ENCODE measurements at places on chromosomes 5 and 9. TPM values are rescaled to one million over a fixed set of nuclear protein-coding genes. Genes with fewer than 3 reads are reported as not detected.

PCDHGA6 gene
- total RNA-seq, result 0.15 TPM

SPINK7 gene
- not detected for total RNA-seq

ITK gene
- 162 TPM for total RNA-seq

ITGA2 gene
- total RNA-seq, result 2.7 TPM

C9 gene
- not detected for total RNA-seq

CCL19 gene
- not detected for total RNA-seq

GPR150 gene
- 0.18 TPM for total RNA-seq

PRRT1B gene
- total RNA-seq, result not detected

SOHLH1 gene
- total RNA-seq, result not detected

PRKACG gene
- not detected for total RNA-seq

C5orf46 gene
- total RNA-seq, result not detected

BTNL3 gene
- not detected for total RNA-seq

IFNK gene
- total RNA-seq, result not detected

GRCh38 chr5:109921735-109922380, 232.1 kb downstream of the MAN2A1 start:
- H3K27me3 ChIP-seq, result no peaks in the 10 kb centered on the region
- peaks cover 42% of the 10 kb centered on the region for H3K4me1 ChIP-seq
- no peaks in the 10 kb centered on the region for H3K36me3 ChIP-seq
- peak; percentile 86 for DNase-seq
- no peak overlapping the region for H3K27ac ChIP-seq

GRCh38 chr5:73189871-73190376, 16.9 kb downstream of the TMEM174 start:
- H3K4me1 ChIP-seq, result no peaks in the 10 kb centered on the region
- H3K27me3 ChIP-seq, result no peaks in the 10 kb centered on the region
- H3K27ac ChIP-seq, result no peak overlapping the region
- no peak overlapping the region for H3K4me3 ChIP-seq

DNA sequence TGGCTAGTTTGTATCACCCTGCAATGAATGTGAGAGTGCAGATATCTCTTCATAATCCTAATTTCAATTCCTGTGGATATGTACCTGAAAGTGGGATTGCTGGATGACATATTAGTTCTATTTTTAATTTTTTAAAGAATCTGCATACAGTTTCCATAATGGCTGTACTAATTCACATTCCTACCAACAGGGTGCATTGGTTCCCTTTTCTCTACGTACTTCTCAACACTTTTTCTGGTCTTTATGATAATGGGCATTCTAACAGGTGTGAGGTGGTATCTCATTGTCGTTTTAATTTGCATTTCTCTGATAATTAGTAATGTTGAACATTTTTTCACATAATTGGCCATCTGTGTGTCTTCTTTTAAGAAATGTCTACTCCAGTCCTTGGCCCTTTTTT, 927.5 kb downstream of the DTWD2 start:
- DNase-seq, result no peak
- H3K27me3 ChIP-seq, result no peaks in the 10 kb centered on the region
- no peaks in the 10 kb centered on the region for H3K36me3 ChIP-seq
- H3K27ac ChIP-seq, result no peak overlapping the region

GRCh38 chr5:143588933-143589662, 185.6 kb upstream of the NR3C1 start:
- no peak overlapping the region for H3K27ac ChIP-seq
- H3K27me3 ChIP-seq, result no peaks in the 10 kb centered on the region
- DNase-seq, result no peak
- no peak overlapping the region for H3K4me3 ChIP-seq

- H3K4me1 ChIP-seq, result no peaks in the 10 kb centered on the region
- no peak overlapping the region for H3K4me3 ChIP-seq
- no peak for DNase-seq
- no peaks in the 10 kb centered on the region for H3K36me3 ChIP-seq
Measured at GRCh38 chr5:136909906-136910305, 544.6 kb upstream of the TRPC7 start.

DNA sequence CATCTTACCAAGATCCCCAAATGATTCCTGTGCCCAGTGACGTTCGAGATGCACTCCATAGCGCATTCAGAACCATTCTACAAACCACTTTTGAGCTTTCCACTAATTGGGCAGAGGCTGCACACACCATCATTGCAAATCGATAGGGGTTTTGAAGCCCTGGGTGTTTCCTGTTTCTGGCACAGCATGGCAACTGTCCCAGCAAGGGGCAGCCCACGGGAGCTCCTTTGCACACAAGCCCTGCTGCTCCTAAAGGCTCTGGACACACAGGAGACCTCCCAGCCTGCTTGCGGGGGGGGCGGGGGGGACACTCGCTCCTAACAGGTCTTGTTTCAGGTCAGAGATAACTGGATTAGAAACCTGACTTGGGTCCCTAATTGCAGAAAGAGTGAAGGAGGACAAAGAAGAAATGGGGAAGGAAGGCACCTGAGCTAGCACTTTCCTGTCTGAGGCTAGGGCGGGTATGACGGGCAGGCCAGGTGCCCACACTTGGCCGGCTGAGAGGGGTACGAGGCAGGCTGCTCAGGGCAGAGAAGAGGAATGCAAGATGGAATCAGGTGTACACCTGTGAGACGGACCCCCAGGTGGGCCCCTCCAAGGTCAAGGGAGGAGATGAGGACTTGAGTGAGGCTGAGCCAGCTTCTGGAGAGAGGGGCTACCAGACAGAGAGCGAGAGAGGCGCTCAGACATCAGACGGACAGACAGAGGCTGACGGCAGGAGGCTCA, 820 bp downstream of the FBP1 start:
- peak overlapping the region; percentile 64 for H3K4me3 ChIP-seq
- no peak overlapping the region for H3K27ac ChIP-seq
- H3K36me3 ChIP-seq, result no peaks in the 10 kb centered on the region
- peaks cover 12% of the 10 kb centered on the region for H3K4me1 ChIP-seq
- DNase-seq, result no peak
- H3K27me3 ChIP-seq, result no peaks in the 10 kb centered on the region

DNA sequence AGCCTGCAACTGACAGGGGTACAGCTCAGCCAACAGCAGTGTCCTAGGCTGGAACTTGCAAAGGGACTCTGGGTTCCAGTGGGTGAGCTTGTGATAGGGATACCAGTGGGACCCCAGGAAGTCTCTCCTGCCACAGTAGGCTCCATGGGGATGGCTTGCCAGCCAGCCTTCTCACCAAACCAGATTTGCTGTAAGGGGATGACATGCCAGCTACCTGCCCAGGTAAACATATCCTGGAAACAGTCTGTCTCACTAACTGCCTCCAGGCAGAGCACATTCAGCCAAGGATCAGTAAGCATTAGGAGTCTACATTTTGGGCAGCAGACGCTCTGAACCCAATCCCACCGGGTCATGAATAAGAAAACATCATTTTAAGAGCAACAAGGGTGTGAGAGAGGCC, 49.9 kb downstream of the SIL1 start:
- no peaks in the 10 kb centered on the region for H3K27me3 ChIP-seq
- no peak overlapping the region for H3K4me3 ChIP-seq
- no peaks in the 10 kb centered on the region for H3K36me3 ChIP-seq
- no peak for DNase-seq

- no peak overlapping the region for H3K4me3 ChIP-seq
- no peak overlapping the region for H3K27ac ChIP-seq
- no peak for DNase-seq
- no peaks in the 10 kb centered on the region for H3K36me3 ChIP-seq
Measured at GRCh38 chr9:20854444-20854843, 170.4 kb downstream of the FOCAD start.

- H3K4me3 ChIP-seq, result no peak overlapping the region
- H3K27me3 ChIP-seq, result no peaks in the 10 kb centered on the region
- H3K27ac ChIP-seq, result no peak overlapping the region
Measured at GRCh38 chr9:94627287-94627686, 12.0 kb downstream of the FBP1 start.

- no peaks in the 10 kb centered on the region for H3K27me3 ChIP-seq
- no peaks in the 10 kb centered on the region for H3K36me3 ChIP-seq
- H3K4me3 ChIP-seq, result no peak overlapping the region
- H3K27ac ChIP-seq, result no peak overlapping the region
- DNase-seq, result no peak
Measured at GRCh38 chr5:98363157-98363556, 410.3 kb upstream of the RGMB start.

DNA sequence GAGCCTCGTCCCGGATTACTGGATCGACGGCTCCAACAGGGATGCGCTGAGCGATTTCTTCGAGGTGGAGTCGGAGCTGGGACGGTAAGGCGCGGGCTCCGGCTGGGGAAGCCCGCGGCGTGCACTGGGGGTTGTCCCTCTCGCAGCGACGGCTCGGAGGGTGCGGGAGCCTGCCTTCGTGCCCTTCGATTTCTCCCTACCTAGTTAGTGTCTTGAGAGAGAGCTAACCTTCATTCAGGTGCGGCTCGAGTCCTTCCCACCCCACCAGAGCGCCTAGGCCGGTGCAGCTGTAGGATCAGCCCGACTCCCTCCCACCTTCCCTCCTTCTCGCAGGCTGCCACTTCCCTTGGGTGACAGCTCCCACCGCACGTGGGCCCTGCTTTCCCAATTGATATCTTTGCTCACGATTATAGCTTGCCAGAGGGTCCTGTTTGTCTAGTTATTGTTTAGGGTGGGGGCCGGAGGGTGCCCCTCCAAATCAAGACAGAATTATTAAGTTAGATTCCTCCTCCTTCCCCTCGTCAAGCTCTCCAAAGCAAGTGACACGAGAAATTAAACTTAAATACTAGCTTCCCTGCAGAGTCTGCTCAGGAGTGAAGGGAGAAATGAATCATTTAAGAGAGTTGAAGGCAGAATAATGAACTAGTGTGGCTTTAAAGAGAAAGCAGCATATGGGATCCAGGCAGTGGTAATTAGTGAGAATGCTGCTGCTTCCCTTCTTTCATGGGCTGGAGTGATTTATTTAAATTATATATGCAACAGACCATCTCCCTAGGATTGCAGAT, 569 bp downstream of the CAMK4 start:
- H3K4me1 ChIP-seq, result peaks cover 27% of the 10 kb centered on the region
- no peaks in the 10 kb centered on the region for H3K36me3 ChIP-seq
- DNase-seq, result no peak

DNA sequence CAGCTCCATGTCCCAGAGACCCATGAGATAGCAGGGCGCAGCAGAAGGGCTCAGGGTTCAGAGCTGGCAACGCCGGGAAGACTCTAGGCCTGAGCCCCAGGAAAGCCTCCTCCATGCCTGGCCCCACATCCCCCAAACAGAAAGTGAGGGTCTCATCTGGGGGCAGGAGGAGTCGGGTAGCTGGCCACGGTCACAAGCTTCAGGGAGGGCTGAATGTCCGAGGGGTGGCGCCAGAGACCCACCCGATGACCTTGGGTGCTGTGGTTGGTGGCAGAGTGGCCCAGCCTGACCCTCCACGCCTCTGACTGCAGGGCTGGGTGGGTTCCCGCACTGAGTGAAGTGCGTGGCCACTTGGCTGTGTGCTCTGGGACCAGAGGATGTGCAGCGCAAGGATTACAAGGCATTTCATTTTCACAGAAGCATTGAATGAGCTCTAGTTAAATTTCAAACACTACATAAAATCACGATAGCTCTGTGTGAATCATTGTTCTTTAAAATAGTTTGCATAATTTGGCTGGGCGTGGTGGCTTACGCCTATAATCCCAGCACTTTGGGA, 3.0 kb downstream of the C8G start:
- no peak for DNase-seq
- peaks cover 17% of the 10 kb centered on the region for H3K4me1 ChIP-seq
- no peak overlapping the region for H3K27ac ChIP-seq
- no peaks in the 10 kb centered on the region for H3K27me3 ChIP-seq
- no peaks in the 10 kb centered on the region for H3K36me3 ChIP-seq

DNA sequence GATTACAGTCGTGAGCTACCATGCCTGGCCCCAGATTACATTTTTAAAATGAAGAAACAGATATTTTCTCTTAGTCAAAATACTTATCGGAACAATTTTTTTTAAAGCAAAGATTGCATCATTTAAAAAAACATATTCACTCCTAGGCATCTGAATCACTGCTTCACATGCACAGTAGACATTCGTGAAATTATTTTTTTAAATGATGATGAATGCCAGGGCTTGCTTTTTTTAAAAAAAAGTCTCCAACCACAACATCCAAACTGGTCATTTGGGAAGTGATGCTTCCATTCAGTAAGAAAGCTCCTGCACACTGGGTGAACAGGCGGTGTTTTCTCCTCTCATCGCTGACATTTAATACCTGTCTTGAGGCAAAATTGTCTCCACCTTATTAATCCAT, 223.0 kb upstream of the DMRT1 start:
- H3K27me3 ChIP-seq, result no peaks in the 10 kb centered on the region
- DNase-seq, result no peak
- no peak overlapping the region for H3K4me3 ChIP-seq
- no peaks in the 10 kb centered on the region for H3K36me3 ChIP-seq
- H3K4me1 ChIP-seq, result no peaks in the 10 kb centered on the region
- H3K27ac ChIP-seq, result no peak overlapping the region

- no peaks in the 10 kb centered on the region for H3K4me1 ChIP-seq
- H3K36me3 ChIP-seq, result no peaks in the 10 kb centered on the region
- H3K4me3 ChIP-seq, result no peak overlapping the region
- H3K27me3 ChIP-seq, result no peaks in the 10 kb centered on the region
- no peak overlapping the region for H3K27ac ChIP-seq
Measured at GRCh38 chr5:77743181-77743580, 33.0 kb downstream of the TBCA start.

DNA sequence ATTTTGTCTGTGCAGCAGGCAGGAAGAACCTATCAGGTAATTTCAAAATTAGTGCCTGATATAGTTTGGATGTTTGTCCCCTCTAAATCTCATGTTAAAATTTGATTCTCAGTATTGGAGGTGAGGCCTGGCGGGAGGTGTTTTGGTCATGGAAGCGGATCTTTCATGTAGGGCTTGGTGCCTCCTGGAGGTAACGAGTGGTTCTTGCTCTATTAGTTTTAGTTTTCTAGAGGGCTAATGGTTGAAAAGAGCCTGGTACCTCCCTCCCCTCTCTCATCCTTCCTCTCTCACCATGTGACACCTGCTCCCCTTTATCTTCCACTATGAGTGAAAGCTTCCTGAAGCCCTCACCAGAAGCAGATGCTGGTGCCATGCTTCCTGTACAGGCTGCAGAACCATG, 106.3 kb downstream of the DRD1 start:
- no peaks in the 10 kb centered on the region for H3K36me3 ChIP-seq
- no peak overlapping the region for H3K4me3 ChIP-seq
- H3K4me1 ChIP-seq, result no peaks in the 10 kb centered on the region
- DNase-seq, result no peak
- no peaks in the 10 kb centered on the region for H3K27me3 ChIP-seq
- H3K27ac ChIP-seq, result no peak overlapping the region

GRCh38 chr5:99037668-99038067, 108.9 kb upstream of the CHD1 start:
- peak; percentile 76 for DNase-seq
- no peaks in the 10 kb centered on the region for H3K27me3 ChIP-seq
- H3K27ac ChIP-seq, result no peak overlapping the region
- peaks cover 27% of the 10 kb centered on the region for H3K4me1 ChIP-seq
- H3K4me3 ChIP-seq, result peak overlapping the region; percentile 25
- H3K36me3 ChIP-seq, result no peaks in the 10 kb centered on the region

GRCh38 chr9:68541568-68541967, 885 bp upstream of the TMEM252 start:
- H3K27ac ChIP-seq, result no peak overlapping the region
- no peaks in the 10 kb centered on the region for H3K36me3 ChIP-seq
- no peak overlapping the region for H3K4me3 ChIP-seq
- no peaks in the 10 kb centered on the region for H3K27me3 ChIP-seq

- no peaks in the 10 kb centered on the region for H3K36me3 ChIP-seq
- H3K27me3 ChIP-seq, result no peaks in the 10 kb centered on the region
- no peak for DNase-seq
- H3K4me1 ChIP-seq, result no peaks in the 10 kb centered on the region
- H3K4me3 ChIP-seq, result no peak overlapping the region
Measured at GRCh38 chr5:13611604-13612003, 332.9 kb downstream of the DNAH5 start.

Measured in CD8-positive, alpha-beta memory T cell (primary cell).